ENCODE measurements at places on chromosomes 1 and 21.

GRCh38 chr1:46423574-46424240, 29.6 kb downstream of the FAAH start:
- no peak for DNase-seq

DNA sequence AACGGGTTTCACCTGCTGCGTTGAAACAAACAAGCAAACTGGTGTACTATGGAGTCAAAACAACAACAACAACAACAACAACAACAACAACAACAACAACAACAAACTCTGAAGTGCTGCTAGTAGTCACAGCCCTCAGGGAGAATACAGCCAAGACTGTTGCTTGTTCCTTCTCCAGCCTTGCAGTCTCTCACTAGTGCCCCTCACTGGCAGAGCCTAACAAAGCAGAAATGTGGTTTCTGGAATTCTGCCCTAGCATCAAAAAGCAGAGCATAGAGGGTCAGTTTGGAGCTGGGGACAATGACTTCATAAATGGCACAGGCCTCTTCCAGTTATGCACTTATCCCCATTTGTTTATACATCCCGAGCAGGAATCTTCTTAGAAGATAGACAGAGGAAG, 187.4 kb downstream of the KCNK2 start:
- no peak for DNase-seq

- no peak for DNase-seq
Observed at GRCh38 chr1:156670359-156670758, 6.8 kb downstream of the NES start.

DNA sequence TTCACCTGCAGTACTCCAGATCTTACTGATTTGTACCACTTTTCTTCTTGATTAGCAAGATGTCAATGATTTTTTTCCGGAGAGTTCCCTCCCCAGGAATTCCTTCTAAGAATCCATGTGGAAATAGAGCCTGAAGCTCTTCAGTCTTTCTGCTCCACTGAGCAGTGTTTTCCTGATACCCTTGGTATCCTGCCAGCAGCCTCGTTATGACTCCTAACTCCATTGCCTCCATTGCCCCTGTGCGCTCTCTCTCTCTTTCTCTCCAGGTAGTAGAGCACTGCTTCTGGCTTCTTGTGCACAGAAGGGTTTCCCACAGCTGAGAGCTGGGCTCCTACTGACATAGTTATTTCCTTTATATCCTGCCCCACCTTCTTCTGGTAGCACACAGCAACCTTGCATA, 12.2 kb downstream of the UBE2U start:
- no peak for DNase-seq

GRCh38 chr1:177615251-177615650, 354.6 kb downstream of the SEC16B start:
- no peak for DNase-seq

DNA sequence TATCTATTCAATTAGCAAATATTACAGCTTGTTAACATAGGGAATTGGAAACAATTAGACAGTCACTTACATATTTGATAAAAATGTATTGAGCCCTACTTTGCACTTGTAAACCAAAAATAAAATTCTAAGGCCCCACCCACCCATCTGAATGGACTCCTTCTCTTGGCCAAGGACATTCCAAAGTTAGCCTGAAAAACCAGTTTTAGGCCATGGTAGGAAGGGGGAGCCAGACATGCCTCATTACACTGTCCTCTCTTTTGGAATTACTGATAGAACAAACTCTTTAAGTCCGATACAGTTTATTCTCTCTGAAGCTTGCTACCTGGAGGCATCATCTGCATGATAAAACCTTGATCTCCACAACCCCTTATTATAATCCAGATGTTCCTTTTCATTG, 28.0 kb upstream of the TSPAN2 start:
- no peak for DNase-seq

GRCh38 chr1:10888791-10889649, 92.6 kb upstream of the CASZ1 start:
- no peak for DNase-seq

DNA sequence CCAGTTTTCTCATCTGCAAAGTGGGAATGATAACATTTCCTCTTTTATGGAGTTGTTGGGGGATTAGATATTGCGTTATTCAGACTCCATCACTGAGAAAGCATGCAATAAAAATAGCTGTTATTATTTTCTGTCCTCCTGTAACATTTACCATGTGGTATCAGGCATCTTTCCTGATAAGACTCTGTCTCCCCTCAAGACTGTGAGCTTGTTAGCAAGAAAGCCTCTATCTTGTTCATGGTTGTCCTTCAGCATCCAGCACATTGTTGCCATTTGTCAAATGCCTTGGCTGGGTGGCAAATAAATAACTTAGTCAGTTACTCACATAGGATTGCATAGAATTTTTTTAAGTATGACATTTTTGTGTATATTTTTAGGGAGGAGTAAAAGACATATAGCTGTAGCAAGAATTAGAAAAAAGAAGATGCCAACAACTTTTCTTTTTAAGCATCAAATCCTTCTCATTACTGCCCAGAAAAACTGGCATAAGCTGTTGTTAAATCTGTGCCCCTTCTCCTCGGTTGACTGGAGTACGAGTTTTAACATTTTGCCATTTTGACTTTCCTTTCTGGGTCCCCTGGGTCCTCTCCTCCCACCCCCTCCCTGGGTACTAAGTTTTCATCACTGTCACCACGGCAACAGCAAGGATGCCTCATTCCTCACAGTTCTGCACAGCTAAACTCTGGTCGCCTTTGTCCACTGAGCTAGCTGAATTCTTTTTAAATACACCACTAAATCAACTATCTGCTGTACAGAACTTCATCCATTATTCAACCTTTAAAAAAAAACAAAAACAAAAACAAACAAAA, 1.0 kb upstream of the JAM2 start:
- no peak for DNase-seq

- DNase-seq = no peak
Observed at GRCh38 chr1:19339214-19339861, 27.2 kb downstream of the SLC66A1 start.

- no peak for DNase-seq
Observed at GRCh38 chr1:43706598-43707189, 642 bp upstream of the ST3GAL3 start.

- DNase-seq = no peak
Observed at GRCh38 chr1:224175617-224176016, 7.4 kb upstream of the DEGS1 start.

DNA sequence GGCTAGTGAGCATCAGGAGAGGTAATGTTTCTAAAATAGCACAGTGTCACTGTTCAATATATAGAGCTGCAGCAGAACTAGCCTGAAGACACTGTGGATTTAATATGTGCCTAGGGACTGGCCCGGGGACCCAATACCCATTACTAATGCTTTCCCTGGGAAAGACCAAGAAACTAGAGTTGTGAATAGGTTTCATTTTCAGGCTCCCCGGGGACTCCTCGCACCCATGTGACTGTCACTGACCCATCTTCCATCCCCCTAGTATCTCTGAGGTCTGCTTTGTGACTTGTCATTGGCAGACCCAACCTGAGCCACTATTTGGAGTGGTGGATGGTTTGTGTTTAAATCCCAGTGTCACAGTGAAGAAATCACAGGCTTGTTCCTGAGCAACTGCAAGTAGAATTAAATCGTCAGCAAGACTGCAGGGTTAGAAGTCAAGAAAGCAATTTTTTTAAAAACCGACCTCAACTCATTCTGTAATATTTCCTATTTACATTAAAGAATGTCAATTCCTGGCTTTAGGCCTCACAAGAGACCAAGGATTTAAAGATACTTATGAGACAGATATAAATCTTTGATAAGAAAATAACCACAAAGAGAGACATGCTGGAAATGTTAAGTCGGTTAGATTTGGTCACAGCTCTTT, 130.0 kb upstream of the TNR start:
- no peak for DNase-seq

DNA sequence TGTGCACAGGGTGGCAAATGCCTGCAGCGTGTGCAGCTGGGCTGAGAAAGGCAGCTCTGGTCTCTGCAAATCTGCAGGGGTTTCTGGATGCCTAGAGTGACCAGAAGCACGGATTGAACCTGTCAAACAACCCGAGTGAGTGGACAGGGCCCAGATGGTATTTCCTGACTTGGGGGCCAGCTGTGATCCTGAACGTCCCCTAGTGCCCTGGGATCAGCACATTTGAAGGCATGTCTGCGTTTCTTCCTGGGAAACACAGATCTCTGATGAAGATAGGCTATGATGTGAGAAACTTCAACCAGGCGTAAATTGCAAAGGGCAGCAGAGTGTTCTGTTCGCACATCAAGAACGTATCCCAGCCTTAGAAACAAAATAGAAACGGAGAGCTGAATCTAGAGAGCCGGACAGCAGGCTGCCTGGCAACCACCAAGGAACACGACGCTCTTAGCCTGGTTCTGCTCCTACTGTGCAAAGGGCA, 163.1 kb downstream of the KCNJ6 start:
- DNase-seq = no peak

GRCh38 chr1:206739411-206740076, 31.0 kb upstream of the IL19 start:
- no peak for DNase-seq

GRCh38 chr1:168234846-168235547, 9.2 kb downstream of the SFT2D2 start:
- no peak for DNase-seq

GRCh38 chr1:93056214-93056613, 22.9 kb upstream of the MTF2 start:
- no peak for DNase-seq

- DNase-seq = no peak
Observed at GRCh38 chr1:60984062-60984799, 98.1 kb upstream of the NFIA start.

GRCh38 chr1:118304722-118305359, 119.8 kb upstream of the SPAG17 start:
- DNase-seq = no peak

- DNase-seq = no peak
Observed at GRCh38 chr1:200379432-200379757, 30.4 kb downstream of the ZNF281 start.

DNA sequence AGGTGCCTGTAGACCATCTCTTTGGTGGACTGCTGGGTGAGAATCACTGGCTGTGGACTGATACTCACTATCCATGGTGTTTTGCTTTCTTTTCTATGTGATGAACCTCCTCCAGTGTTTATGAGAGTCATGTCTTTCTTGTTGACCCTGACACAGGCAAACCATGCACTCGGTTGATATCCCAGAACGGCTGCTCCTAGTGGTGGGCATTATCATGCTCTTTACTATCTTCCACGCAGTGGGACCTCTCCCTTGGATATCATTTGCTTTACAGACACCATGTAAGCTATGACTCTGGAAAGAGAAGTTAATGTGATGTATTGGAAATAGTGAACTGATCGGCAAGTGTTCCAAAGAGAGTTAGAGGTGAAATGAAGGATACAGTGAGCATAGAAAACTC, 1455.6 kb downstream of the BRINP3 start:
- DNase-seq = no peak

DNA sequence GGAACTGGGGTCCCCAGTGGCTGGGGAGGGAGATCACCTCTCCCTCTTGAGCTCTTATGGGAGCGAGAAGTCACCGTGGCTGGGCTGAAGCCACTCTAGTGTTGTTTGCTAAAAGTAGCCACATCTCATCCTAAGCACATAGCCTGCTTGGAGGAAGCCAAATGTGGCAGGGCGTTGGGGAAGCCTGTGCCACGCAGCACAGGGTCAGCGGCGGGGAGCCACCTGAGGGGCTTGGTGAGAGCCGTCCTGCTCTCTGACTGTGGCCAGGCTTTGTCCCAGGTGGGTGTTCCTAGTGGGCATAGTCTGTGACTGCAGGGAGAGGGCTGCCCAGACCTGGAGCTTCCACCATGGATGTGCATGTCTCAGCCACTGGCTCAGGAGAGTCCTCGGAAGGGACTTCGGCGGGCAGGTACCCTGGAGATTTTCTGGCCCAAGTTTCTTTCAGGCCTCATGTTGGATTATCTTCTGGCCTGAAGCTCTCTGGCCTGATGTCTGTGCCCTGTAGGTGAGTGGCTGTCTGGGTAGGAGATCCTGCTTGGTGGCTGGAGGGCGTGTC, 38.9 kb downstream of the MORN1 start:
- no peak for DNase-seq

- no peak for DNase-seq
Observed at GRCh38 chr1:155010211-155010918, 7.8 kb downstream of the ZBTB7B start.

DNA sequence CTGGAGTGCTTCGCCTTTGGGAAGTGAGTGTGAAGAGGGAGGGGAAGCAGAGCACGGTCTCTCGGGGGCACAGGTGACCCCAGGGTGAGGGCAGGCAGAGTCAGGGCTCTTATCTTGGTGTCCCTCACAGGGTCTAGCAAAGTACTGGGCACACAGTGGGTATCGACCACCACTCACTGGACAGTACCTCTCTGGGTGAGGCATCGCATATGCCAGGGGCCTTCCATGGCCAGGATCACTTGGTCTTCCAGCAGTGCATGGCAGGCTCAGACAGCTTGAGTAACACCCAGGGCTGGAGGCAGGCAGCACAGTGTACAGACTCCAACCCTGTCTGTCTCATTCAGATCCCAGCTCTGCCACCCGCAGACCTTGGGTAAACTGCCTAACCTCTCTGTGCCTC, 16.6 kb downstream of the CNTN2 start:
- DNase-seq = no peak

DNA sequence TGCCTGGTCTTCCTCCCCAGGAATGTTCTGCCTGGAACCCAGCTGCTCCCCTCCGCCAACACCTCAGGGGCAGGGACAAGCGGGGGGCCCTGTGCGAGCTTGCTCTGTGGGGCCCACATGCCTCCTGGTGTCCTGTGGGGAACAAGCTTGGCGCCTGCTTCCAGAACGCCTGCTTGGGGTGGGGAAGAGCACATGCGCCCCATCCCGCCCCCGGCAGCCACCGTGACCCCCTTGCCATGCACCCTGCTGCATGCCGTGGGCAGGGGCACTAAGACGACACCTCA, 57.4 kb downstream of the MEGF6 start:
- DNase-seq = no peak

GRCh38 chr1:57222307-57222706, 201.6 kb downstream of the DAB1 start:
- no peak for DNase-seq

DNA sequence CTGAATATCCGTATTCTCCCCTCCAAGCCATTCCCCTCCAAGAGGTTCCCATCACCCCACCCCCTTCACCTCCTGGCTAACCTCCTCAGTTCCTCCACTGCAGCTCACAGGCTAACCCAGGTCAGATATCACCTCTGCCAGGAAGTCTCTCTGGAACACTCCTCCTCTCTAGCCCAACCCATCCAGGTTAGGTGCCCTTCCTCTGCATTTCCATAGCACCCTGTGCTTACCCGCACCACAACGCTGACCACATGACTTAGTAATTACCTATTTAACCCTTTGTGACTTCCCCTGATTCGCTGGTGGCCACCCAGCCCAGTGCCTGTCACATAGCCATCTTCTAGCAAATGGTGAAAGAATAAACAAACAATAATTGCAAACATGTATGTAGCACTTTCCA, 49.5 kb upstream of the IFFO2 start:
- no peak for DNase-seq

- no peak for DNase-seq
Observed at GRCh38 chr1:226444901-226445300, 37.0 kb upstream of the PARP1 start.

- DNase-seq = no peak
Observed at GRCh38 chr1:48830715-48831114, 54.0 kb upstream of the BEND5 start.

GRCh38 chr1:172885411-172885810, 165.3 kb downstream of the TNFSF18 start:
- no peak for DNase-seq

GRCh38 chr1:247576514-247576913, 11.6 kb upstream of the OR2G2 start:
- no peak for DNase-seq

- no peak for DNase-seq
Observed at GRCh38 chr1:230160957-230161771, 94.1 kb downstream of the GALNT2 start.

GRCh38 chr1:53582211-53583020, 123.2 kb downstream of the DMRTB1 start:
- no peak for DNase-seq

GRCh38 chr21:32001390-32001789, 128.6 kb downstream of the HUNK start:
- no peak for DNase-seq
